ENCODE measurements at places on chromosomes 3 and 15. TPM values are rescaled to one million over a fixed set of nuclear protein-coding genes. Genes with fewer than 3 reads are reported as not detected.

Gene ITIH1
- 0.40 TPM for polyA plus RNA-seq

DNA sequence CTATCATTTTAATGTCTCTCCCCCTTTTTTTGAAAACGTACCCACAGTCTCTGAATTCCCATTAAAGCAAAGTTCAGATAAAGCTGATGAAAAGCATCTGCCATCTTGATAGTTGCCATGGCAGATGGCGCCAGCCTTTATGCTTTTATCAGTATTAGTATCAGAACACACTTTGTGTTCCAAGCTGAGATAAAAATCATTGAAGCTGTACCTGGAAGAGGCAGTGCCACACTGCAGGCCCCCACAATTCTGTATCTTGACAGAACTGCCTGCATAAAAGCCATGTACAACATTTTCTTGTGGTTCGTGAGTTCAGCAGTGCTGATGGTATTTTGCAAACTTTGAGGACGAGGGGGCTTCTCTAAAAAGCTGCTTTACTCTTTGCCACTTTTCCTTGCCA, 311.7 kb downstream of the SATB1 start:
- H3K27me3 ChIP-seq: no peaks in the 10 kb centered on the region
- no peak for DNase-seq
- no peaks in the 10 kb centered on the region for H3K4me1 ChIP-seq
- no peaks in the 10 kb centered on the region for H3K36me3 ChIP-seq
- H3K4me3 ChIP-seq: no peak overlapping the region
- no peak overlapping the region for H3K27ac ChIP-seq

- H3K4me3 ChIP-seq: no peak overlapping the region
- no peak overlapping the region for H3K27ac ChIP-seq
- H3K4me1 ChIP-seq: no peaks in the 10 kb centered on the region
- no peaks in the 10 kb centered on the region for H3K36me3 ChIP-seq
- H3K27me3 ChIP-seq: no peaks in the 10 kb centered on the region
Observed at GRCh38 chr3:131421301-131421700, 39.7 kb downstream of the NUDT16 start.

DNA sequence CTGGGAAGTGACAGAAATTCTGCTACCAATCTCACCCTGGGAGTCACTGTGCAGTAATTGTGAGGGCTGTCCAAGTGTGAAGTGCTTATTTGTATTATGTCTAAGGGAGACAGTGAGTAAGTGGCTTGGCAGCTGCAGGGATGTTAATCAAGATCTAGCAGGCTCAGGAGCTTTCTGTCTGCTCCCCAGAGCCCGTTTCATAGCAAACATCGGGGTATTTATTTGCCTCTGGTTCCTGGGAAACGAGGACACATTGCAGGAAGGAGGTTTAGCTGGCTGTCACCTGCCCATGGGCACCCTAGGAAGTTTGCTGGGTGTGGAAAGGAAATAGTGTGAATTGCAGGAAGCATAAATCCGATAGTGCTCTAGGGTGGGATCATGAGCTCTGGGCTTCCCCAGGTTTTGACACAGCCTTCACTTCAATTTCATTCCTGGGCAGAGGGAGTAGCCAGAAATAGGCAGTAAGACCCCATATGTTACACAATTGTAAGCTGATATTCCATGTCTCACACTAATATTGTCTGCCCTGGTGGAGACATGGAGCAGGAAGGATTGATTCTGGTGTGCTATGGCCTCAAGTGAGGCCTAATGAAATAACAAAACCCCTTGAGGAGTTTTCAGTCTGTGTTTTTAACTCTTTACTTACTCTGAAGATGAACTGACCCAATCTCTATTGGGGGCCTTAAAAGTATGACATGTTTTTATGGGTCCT, 74.1 kb upstream of the MITF start:
- no peaks in the 10 kb centered on the region for H3K27me3 ChIP-seq
- DNase-seq: no peak
- H3K4me3 ChIP-seq: no peak overlapping the region

DNA sequence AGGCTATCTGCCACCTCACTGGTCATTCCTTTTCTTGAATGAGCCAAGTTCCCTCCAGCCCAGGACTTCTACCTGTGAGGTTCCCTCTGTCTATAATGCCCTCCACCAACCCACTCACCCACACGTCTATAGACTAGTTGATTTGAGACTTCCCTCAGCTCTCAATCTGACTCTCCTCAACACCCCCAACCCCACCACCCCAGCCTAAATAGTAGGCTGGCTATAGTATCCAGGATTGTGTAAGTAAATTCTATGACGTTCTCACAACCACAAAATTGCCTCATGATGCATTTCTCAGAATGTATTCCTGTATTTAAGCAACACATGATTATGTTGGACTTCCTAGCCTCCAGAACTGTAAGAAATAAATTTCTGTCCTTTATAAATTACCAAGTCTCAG, 2.2 kb downstream of the PLSCR1 start:
- H3K27ac ChIP-seq: no peak overlapping the region
- H3K27me3 ChIP-seq: no peaks in the 10 kb centered on the region
- no peaks in the 10 kb centered on the region for H3K36me3 ChIP-seq

DNA sequence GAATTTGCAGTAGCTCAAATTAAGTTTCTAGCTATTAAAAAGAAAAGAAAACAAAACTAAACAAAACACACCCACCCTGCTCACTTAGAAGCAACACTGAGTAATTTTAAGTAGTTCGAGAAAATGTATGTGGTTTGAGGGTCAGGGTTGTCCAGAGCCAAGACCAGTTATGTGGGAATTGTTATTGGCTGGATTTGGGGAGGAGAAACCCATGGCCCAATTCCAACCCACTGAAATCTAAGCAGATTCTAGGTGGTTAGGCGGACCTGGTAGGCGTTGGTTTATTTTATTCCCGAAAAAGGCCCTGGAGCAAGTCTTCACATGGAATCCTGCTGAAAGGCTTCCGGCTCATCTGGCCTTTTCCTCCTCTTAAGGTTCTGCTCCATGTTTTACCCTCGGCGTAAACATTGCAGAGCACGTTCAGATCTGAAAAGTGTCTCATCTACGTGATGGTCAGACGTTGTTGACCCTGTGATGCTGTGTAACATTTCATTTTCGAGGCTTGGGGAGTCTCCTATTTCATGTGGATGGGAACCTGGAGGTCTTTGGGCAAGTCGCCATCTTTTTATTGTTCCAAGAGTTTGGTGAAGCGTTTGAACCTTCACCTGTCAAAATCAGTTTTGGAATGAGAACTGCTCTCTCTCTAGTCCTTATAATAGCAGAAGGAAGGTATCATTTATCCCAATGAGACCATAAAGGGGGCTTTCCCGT, 64.0 kb downstream of the FLNB start:
- DNase-seq: no peak
- no peaks in the 10 kb centered on the region for H3K27me3 ChIP-seq
- no peaks in the 10 kb centered on the region for H3K36me3 ChIP-seq
- H3K27ac ChIP-seq: no peak overlapping the region
- peaks cover 13% of the 10 kb centered on the region for H3K4me1 ChIP-seq
- no peak overlapping the region for H3K4me3 ChIP-seq

GRCh38 chr3:106825962-106826605, 551.2 kb upstream of the CCDC54 start:
- H3K27ac ChIP-seq: no peak overlapping the region
- no peak overlapping the region for H3K4me3 ChIP-seq
- DNase-seq: no peak
- H3K27me3 ChIP-seq: no peaks in the 10 kb centered on the region
- H3K36me3 ChIP-seq: no peaks in the 10 kb centered on the region

Gene LYZL4
- not detected for polyA plus RNA-seq

Gene DOCK3
- polyA plus RNA-seq: 6.0 TPM

GRCh38 chr15:40340038-40340739, 550 bp downstream of the CCDC9B start:
- H3K4me1 ChIP-seq: peaks cover 31% of the 10 kb centered on the region
- peak overlapping the region; percentile 92 for H3K27ac ChIP-seq
- H3K36me3 ChIP-seq: no peaks in the 10 kb centered on the region
- no peaks in the 10 kb centered on the region for H3K27me3 ChIP-seq
- H3K4me3 ChIP-seq: peak overlapping the region; percentile 25

DNA sequence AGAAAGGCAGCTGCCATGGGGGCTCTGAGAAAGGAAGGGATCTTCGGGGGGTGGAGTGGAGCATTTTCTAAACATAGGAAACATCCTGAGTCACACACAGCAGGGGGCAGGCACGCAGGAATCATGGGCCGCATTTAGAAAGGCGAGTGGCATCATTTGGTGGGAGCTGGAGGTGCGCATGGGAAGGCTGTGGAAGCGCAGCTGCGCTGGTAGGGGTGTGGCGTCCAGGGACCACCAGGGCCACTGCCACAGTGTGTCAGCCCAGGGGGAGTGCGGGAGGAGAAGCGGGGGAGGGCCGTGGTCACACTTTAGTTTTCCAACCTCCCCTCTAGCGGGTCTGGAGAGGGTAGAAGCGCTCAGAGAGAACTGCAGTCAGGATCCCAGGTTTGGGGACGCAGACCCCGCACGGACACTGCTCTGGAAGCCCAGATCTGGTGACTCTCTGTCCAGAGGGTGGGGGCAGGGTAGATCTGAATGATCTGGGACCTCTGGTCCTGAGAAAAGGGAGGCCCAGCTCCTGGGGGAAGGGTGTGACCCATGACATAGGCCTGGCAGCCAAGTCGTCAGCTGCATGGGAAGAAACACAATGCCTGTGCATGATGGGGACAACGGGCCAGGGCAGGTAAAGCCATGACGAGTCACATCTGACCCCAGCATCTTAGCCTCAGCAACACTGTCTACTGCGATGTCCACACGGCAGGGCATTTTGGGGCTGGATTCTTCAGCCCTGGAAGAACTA, 88.0 kb upstream of the IQSEC1 start:
- no peak overlapping the region for H3K27ac ChIP-seq
- no peaks in the 10 kb centered on the region for H3K36me3 ChIP-seq
- no peak overlapping the region for H3K4me3 ChIP-seq
- H3K4me1 ChIP-seq: no peaks in the 10 kb centered on the region

Gene CADM2
- polyA plus RNA-seq: 0.44 TPM

Gene ROPN1
- not detected for polyA plus RNA-seq

- H3K4me1 ChIP-seq: no peaks in the 10 kb centered on the region
- DNase-seq: no peak
- no peak overlapping the region for H3K27ac ChIP-seq
- no peaks in the 10 kb centered on the region for H3K36me3 ChIP-seq
- no peak overlapping the region for H3K4me3 ChIP-seq
Observed at GRCh38 chr3:111238885-111239284, 167.3 kb downstream of the NECTIN3 start.

Gene HIGD2B
- not detected for polyA plus RNA-seq

Gene CKMT1A
- polyA plus RNA-seq: 3.6 TPM

DNA sequence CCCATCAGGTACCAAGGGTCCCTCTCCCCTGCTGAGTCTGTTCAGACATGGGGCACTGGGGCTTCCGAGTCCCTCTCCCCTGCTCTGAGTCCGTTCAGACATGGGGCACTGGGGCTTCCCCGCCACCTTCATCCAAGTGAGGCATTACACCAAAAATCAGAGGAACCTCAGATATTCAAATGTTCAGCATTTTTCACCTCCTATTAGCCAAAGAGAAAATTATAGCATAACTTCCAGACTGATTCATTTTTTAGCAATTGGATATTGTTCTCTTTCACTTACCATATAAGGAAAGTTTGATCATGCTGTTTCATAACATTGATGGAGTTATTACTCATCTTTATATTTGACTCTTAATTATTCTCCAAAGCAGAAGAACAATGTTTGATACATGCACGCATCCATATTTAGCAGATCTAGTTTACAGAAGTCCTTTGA, 213.9 kb downstream of the MTHFS start:
- no peaks in the 10 kb centered on the region for H3K4me1 ChIP-seq
- no peak for DNase-seq
- no peaks in the 10 kb centered on the region for H3K36me3 ChIP-seq
- no peak overlapping the region for H3K27ac ChIP-seq
- no peak overlapping the region for H3K4me3 ChIP-seq

GRCh38 chr3:163018067-163018466, 1521.5 kb downstream of the OTOL1 start:
- H3K27me3 ChIP-seq: no peaks in the 10 kb centered on the region
- no peak overlapping the region for H3K27ac ChIP-seq
- no peak for DNase-seq
- H3K4me1 ChIP-seq: no peaks in the 10 kb centered on the region

Gene GOLGA8K
- 0.97 TPM for polyA plus RNA-seq

DNA sequence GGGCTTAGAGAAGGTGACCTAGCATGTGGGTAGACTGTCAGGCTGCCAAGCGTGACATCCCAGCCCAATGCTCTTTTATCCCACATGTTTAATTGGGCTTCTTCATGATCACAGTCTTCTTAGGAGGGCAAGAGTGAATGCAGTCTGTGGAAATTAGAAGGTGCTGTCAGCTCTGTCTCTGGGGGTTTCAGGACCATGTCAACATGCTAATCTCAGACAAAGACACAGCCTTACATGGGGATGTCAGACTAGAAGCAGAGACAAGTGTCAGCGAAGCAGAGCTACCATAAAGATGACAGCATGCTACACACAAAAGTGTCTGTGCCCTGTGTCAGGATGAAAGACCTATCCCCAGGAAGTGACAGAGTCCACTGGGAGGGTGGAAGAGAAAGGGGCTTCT, 120.1 kb upstream of the SLC25A36 start:
- H3K27me3 ChIP-seq: no peaks in the 10 kb centered on the region
- H3K36me3 ChIP-seq: no peaks in the 10 kb centered on the region
- no peak overlapping the region for H3K4me3 ChIP-seq
- no peak overlapping the region for H3K27ac ChIP-seq
- no peak for DNase-seq

Gene BLOC1S6
- 9.9 TPM for polyA plus RNA-seq

Gene ARHGAP11A
- polyA plus RNA-seq: 0.57 TPM

GRCh38 chr3:156321945-156322344, 201.6 kb downstream of the KCNAB1 start:
- no peaks in the 10 kb centered on the region for H3K4me1 ChIP-seq
- H3K4me3 ChIP-seq: no peak overlapping the region
- no peaks in the 10 kb centered on the region for H3K27me3 ChIP-seq
- no peak overlapping the region for H3K27ac ChIP-seq

DNA sequence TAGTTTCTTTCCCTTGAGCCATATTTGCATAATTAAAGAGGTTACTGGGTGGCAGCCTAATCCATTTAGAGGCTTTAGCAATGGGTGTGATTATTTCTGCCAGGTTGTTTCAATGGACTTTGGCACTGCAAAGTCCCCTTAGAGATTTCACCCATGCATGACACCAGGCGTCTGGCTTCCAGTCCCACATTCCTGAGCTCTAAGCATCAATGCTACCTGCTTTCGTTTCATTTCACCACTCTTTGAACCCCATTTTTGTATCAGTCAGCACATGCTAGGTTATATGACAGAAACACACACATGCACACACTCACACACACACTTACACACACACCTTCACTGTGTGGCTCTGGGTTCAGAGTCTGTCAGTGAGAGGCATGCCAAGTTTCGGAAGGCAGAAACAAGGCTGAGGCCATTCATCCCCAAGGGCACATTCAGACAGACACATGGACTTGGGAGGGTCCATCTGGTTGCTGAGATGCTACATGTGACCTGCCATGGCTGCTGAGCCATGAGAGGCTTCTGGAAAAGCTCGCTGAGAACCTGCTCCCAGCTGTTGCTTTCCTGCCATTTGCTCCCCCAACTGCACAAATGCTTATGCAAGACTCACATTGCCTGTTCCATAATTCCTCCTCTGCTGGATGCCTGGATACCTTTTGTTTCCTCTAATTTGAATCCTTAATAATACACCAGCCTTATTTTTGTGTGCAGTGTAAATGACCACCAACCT, 354.1 kb downstream of the GABRG3 start:
- H3K27ac ChIP-seq: no peak overlapping the region
- H3K4me1 ChIP-seq: no peaks in the 10 kb centered on the region
- no peak for DNase-seq
- H3K4me3 ChIP-seq: no peak overlapping the region

Data from adrenal gland (tissue), 19 donors.